ENCODE measurements at places on chromosomes 7 and 10.
A peak's percentile ranks its signal among the peaks of the same experiment; 100 is the strongest.

GRCh38 chr7:142892951-142893350 is 7.4 kb upstream of the TRPV6 start:
- DNase-seq, result no peak

- DNase-seq, result no peak
These were observed 92.4 kb upstream of the KLF6 start for GRCh38 chr10:3877211-3878000.

DNA sequence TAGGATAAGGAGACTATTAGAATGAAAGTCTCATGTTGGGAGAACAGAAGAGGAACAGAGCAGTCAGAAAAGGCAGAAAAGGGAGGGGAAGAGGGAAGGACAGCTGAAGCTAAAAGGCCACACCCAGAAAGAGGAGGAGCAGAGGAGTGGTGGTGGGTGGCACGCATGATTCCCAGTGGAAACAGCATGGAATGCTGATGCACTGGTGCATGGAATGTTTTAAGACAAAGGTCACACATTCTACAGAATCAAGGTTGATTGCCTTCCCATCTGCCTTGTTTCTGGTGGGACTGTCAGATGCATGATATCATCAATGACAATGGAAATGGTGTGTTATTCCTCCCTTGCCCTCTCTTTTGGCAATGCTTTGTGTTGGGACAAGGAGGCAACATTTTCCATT is 285.4 kb upstream of the MKI67 start:
- DNase-seq, result no peak

DNA sequence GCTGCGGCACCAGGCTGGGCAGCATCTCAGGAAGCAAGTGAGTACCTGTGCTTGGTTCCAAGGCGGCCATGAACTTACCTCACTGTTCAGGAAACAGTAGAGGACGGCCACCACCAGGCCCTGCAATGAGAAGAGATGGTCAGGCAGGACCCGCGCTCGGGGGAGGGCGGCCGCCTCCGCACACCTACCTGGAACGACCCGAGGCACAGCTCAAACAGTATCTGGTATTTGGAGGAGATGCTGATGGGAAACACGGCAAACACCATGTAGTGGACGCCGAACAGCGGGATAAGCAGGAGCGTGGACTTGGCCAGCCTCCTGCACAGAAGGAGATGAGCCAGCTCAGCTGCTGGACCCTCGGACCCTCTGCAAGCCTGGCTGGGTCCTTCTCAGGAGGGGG is 112.9 kb downstream of the VIPR2 start:
- no peak for DNase-seq

DNA sequence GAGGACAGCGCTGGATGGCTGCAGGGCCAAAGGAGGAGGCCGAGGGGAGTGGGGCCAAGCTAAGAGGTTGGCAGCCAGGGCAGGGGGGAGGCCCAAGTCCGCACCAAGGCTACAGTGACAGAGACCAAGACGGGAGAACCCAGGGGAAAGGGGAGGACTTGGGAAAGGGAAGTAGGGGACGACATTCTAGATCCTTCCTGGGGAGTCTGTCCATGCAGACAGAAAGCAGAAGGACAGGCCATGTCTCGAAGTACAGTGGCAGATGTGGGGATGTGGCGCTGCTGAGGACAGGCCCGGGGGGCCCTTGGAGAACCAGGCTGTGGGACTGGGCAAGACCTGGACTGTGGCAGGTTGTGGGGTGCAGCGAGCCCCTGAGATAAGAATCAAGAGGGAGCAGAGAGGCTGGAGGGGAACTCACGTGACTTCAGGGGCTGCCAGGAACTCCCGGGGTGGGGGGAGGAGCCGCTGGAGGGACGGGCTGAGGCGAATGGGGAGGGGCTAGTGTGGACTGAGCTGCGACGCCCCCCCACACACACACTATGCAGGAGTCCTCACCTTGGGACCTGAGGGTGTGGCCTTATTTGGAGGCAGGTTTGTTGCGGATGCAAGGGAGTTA is 68.5 kb upstream of the TNRC18 start:
- no peak for DNase-seq

GRCh38 chr10:86176850-86177536 is 189.6 kb downstream of the GRID1 start:
- DNase-seq, result no peak

DNA sequence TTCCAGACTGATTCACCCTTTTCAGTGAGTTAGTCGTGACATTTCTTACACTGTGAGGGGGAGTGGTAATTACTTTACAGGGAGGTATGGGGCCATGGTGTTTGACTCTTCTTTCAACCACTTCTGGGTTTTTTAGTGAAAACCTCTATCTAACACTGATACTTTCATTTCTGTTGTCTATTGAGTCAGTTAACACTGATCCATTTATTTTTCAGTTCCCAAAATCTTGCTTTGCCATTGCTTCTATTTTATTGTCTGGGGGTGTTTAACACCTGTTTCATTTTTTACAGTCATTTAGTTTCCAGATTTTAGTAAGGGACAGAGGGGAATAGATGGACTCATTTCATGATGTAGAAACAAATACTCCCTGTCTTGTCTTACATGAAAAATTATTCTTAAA is 61.5 kb downstream of the HELLS start:
- DNase-seq, result no peak

- no peak for DNase-seq
These were observed 20.2 kb downstream of the GNAI1 start for GRCh38 chr7:80154656-80155333.

GRCh38 chr7:128247640-128248194 is 6.6 kb downstream of the LEP start:
- no peak for DNase-seq

DNA sequence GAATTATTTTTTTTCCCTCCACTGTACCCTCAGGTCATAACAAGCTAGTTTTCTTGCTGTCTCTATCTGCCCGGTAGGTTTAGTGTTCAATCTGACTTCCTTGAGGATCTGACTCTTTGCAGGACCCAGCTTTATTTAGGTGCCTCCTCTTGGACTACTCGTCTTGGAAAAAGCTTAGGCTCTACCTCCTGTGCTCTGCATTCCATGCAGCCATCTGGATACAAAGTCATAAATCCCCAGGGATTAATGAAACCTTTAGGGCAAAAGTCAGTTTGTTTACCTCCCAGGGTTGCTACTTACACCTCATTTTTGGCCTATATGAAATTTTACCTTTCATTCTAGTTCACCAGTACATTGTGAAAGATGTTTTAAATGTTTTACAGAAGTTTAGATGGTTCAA is 8.0 kb downstream of the STAG3 start:
- DNase-seq, result no peak

- DNase-seq, result no peak
These were observed 649.0 kb upstream of the ANKRD30A start for GRCh38 chr10:36476399-36476798.

- DNase-seq, result no peak
These were observed 594.3 kb downstream of the REEP3 start for GRCh38 chr10:64115471-64115870.

GRCh38 chr7:136039577-136040345 is 62.6 kb upstream of the MTPN start:
- DNase-seq, result no peak

GRCh38 chr7:95811846-95812445 is 39.6 kb downstream of the DYNC1I1 start:
- DNase-seq, result no peak

GRCh38 chr7:96747418-96747940 is 37.8 kb upstream of the SEM1 start:
- DNase-seq, result no peak

DNA sequence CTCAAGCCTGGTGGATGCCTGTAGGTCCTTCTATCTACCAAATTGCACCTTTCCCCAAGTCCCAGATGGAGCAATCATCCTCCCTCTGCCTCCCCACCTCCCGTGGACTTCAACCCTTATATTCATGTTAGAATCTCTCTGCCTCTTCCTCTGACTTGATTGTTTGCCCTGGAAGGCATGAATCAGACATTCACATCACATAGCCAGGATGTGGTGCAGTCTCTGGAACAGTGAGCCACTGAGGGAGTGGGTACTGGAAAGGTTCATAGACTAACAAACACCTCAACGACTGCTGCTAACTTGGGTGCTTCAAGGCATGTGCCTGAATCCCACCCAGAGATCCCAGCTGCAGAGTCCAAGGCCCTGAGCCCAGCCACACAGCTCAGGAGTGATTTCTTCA is 494.0 kb downstream of the TNS3 start:
- no peak for DNase-seq

DNA sequence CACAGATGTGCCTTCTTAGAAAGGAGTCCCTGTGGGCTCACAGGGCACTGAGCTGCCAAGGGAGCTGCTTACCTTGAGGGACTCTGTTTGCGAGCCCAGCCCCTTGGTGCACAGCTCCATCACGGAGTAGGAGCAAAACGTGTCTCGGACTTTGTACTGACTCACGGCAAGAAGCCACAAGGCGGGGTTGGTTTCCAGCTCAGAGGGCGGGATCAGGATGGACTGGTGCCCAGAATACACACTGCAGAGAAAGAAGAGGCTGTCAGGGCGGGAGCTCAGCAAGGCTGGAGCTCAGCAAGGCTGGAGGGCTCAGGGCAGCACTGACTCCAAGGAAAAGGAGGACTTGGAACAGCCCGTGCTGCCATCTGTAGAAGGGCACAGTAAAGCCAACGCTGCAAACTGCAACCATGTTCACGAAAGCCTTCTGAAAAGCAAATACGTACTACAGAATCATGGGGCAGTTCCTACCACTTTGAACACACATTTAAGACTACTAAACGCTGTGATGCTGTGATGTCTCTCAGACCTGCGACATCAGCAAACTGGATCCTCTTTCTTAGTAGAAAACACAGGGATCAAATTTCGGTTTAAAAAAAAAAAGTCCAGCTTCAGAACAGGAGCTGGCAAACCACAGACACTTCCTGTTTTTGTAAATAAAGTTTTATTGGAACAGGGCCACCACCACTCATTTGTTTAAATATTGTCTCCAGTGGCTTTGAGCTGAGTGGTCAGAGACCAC is 194.3 kb downstream of the ZMYND11 start:
- DNase-seq, result peak; percentile 12

GRCh38 chr10:82883603-82884002 is 1008.6 kb downstream of the NRG3 start:
- no peak for DNase-seq

DNA sequence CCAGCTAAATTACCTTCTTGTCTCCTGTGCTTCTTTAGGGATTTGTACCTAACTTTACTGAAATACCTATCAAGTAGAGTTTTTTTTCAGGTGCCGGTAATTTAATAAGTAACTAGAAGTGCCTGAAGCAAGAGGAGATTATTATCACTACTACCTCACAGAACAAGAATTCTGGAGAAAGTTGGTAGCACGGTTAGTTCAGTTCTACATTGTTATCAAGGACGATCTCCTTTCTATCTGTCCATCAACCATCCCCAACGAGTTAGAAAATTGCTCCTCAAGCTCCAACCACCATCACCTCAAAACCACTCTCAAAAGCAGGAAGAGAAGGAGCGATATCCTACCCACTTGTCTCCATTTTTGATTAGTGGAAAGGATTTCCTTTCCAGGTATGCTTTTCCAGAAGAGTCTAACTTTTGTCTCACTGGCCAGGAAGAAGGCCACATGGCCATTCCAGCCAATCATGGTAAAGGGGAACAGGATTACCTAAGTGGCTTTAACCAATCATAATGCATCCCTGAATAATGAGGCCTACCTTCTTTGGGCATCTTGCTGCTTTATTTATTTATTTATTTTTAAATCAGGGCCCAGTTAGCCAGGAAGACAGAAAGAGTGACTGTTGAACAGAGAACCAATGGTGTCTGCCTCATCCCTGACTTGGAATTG is 265.2 kb downstream of the SNX13 start:
- DNase-seq, result no peak

DNA sequence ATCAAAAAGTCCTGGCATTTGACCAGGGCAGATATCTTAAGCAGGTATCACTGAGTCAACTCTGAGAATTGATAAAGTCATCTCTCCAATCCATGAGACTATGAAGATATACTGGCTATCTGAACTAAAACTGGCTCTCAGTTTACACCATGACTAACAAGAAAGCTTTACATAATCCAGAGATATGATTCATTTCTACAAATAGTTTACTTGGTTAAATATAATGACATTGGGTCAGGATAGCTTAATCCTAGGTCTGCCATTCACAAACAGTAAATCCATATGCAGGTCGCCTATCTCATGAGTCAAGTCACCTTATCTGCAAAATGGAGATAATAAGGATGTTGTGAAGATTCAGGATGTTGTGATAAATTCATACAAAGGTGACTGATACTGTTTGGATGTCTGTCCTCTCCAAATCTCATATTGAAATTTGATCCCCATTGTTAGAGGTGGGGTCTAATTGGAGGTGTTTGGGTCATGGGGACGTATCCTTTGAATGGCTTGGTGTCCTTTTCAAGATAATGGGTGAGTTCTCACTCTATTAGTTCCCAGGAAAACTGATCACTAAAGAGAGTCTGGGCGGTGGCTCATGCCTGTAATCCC is 117.4 kb downstream of the JMJD1C start:
- DNase-seq, result no peak

DNA sequence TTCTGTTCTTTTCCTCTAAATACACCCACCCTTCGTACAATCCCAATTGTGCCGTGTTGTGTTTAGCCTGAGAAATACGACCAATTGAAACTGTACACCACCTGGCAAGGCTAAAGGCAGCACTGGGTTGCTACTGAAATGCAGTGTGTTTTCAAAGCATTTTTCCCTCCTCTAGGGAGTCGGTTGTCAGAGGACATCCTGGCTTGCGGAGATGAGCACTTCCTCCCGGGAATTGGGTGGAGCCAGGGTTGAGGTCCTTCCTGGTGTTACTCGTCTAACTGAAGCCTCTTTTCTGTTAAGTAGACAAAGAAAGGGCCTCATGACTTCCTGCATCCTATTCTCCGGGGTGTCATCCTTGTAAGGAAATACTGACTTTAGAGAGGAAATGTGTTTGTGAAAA is 133.5 kb downstream of the MTPAP start:
- no peak for DNase-seq

GRCh38 chr10:91629715-91630549 is 2.9 kb downstream of the PPP1R3C start:
- DNase-seq, result no peak

- no peak for DNase-seq
These were observed 71.0 kb downstream of the SLC25A13 start for GRCh38 chr7:96250776-96251361.

GRCh38 chr10:32413513-32413912 is 32.4 kb upstream of the CCDC7 start:
- peak; percentile 2 for DNase-seq

GRCh38 chr7:83441-83840 is 108.9 kb upstream of the FAM20C start:
- DNase-seq, result no peak

DNA sequence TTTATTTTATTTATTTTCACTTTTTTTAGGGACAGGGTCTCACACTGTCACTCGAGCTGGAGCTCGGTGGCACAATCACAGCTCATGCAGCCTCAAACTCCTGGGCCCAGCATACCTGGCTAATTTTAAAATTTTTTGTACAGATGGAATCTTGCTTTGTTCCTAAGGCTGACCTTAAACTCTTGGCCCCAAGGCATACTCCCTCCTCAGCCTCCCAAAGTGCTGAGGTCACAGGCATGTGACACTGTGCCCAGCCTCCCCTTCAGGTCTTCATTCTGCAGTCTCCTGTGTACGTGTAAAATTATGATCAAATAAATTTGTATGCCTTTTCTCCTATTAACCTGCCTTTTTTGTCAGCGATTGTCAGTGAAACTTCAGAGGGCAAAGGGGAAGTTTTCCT is 17.8 kb upstream of the TCTN3 start:
- no peak for DNase-seq

Measured in activated CD4-positive, alpha-beta T cell treated with anti-CD3 and anti-CD28 coated beads, Interleukin-2, amount 50 U/mL, for 1 hour (primary cell).